ENCODE measurements at places on chromosomes 1 and 21.

GRCh38 chr1:161497961-161498360, 7.3 kb upstream of the FCGR2A start:
- no peak for DNase-seq

DNA sequence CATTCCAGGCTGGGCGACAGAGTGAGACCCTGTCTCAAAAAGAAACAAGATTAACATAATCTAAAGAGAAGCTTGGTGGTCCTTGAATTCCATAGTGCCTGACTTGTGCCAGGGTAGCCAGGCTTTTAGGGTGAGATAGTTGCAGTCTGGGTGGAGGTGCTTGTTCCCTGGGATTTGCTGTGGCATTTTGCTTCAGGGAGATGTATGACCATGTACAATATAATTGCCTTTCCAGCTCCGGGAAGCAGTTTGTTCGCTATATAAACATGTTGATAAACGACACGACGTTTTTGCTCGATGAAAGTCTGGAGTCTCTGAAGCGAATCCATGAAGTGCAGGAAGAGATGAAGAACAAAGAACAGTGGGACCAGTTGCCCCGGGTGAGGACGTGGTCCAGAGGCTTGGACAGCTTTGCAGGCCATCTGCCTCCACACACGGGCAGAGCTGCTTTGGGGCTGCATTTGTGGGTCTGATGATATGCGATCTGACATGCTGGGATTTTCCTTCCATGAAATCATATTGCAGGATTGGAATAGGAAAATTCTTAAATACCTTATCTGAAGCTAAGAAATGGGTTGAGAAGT, 49.4 kb upstream of the KIF1B start:
- DNase-seq, result no peak

GRCh38 chr1:118902711-118903191, 85.4 kb downstream of the TBX15 start:
- DNase-seq, result no peak

- no peak for DNase-seq
These were observed 26.2 kb downstream of the HSPA13 start for GRCh38 chr21:14356746-14357145.

DNA sequence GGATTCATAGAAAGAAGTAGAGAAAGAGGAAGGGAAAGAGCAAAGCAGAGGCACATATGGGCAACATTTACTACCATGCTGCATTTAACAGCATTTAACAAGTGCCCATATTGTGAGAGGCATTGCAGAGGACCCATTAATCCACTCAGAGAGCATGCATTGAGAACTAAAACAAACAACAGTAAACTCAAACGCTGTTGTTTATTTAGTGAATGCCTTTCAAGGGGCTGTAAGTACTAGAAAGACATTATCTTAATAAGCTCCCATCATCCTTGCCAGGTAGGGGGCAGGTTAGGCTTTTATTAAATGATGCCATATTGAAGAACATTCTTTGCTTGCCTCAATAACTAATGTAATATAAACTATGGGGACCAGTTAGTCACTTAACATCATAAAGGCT, 254.3 kb upstream of the DAB1 start:
- DNase-seq, result no peak

DNA sequence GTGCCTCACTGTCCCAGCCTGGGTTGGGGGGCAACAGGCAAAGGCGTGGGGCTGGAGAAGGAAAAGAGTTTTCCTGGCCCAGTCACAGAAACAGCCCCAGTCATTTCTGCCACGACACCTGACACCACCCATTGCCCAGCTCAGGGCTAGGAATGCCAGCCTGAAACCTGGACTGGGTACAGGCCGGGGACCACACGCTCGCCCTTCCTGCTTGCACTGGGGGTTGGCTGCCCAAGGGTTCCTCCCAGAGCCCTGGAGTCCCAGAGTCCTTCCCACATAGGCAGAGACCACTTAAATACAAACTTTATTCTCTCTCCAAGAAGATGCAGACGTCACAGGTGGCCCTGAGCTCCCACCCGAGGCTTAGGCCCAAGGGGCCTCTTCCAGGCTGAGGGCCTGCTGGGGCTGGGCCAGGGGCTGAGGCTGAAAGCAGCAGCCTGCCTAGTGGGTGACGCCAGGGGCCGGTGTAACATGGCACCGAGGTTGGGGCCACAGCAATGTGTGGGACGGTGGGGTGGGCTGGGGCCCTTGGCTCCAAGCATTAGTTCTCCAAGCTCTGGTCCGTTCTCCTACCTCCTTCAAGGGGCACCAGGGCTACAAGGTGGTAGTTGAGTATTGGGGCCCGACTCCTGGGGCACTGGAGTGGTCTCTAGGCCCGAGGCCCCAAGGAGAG, 1.6 kb downstream of the TMEM52 start:
- no peak for DNase-seq
